ENCODE measurements at places on chromosomes 6 and 20.

DNA sequence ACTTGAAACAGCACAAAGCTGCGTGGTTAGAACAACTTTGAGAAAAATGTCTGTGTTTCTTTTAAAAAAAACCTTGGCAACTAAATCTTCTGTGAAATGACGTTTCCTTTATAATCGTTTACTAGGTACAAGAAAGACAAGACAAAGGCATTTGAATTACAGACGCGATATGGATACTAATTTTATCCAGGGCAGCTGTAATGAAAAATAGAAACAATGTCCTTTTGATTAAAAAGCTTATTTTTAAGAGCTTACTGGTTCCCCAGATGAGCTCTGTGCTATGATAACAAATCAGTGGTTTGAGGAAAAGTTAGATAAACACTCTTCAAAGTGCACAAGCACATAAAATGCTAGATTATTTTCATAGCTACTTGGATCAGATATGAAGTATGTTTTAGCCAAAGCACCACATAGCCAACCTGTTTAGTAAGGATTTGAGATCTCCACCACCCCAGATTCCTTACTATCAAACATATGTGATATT, 1.6 kb upstream of the SYNCRIP start:
- DNase-seq, result no peak

GRCh38 chr20:61500791-61501321, 248.8 kb downstream of the CDH4 start:
- DNase-seq, result no peak

GRCh38 chr6:107636486-107636885, 146.6 kb downstream of the SOBP start:
- DNase-seq, result no peak

DNA sequence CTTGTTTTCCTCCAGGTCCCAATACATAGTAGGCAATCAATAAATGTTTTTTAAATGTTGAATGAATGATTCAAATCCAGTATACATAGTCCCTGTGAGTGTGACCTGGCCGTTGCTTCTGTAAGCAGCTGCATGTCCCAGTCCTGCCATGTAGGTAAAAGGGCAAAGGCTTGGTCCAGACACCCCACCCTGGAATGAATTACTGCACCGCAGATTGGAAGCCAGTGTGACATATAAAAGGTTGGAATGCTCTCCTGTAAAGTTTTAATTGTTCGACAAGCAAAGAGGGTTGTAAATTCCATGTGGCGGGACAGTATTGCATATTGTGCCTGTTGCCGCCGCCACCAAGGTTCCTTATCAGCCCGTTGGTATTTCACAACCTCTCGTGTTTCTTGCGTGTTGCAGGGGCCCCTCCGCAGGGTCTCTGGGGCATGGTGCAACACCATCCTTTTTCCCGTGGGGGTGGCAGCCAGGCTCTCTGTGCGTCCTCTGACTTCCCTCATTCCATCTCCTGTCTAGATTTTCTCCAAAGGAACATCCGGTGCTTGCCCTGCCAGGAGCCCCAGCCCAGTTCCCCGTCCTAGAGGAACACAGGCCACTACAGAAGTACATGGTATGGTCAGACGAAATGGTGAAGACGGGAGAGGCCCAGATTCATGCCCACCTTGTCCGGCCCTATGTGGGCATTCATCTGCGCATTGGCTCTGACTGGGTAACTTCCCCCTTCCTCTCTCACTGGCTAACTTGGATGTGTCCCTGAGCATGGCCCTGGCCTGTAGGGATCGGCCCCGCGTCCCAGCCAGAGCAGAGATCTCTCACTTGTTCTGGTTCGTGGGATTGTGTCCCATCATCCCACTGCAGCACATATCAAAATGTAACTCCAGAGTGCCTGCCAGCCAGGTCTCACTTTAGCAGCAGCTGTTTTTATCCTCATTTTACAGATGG, 20.3 kb downstream of the POFUT1 start:
- DNase-seq, result no peak

GRCh38 chr6:2157441-2158127, 87.8 kb downstream of the GMDS start:
- DNase-seq, result peak; percentile 88

DNA sequence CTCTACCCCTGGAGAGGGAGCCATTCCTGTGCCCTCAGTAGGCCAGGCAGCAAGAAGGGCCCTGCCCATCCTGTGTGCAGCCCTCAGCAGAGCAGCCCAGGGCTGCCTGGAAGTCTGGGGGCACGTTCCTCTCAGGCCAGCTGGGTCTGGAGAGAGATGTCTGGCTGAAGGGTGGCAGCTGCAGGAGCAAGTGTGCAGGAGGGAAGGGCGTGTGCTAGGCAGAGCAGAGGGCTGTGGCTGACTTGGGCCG, 62.7 kb downstream of the NOL4L start:
- no peak for DNase-seq

- DNase-seq, result no peak
These were observed 17.4 kb upstream of the GTSF1L start for GRCh38 chr20:43744151-43744611.

DNA sequence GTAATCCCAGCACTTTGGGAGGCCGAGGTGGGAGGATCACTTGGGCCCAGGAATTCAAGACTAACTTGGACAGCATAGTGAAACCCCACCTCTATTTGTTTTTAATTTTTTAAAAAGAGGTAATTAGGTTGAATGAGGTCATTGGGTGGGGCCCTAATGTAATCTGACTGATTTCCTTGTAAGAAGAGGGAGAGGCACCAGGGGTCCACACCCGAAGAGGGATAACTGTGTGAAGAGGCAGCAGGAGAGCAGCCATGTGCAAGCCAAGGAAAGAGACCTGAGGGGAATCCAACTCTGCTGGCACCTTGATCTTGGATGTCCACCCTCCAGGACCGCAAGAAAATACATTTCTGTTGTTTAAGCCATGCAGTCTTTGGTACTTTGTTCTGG, 63.4 kb downstream of the QRSL1 start:
- no peak for DNase-seq

DNA sequence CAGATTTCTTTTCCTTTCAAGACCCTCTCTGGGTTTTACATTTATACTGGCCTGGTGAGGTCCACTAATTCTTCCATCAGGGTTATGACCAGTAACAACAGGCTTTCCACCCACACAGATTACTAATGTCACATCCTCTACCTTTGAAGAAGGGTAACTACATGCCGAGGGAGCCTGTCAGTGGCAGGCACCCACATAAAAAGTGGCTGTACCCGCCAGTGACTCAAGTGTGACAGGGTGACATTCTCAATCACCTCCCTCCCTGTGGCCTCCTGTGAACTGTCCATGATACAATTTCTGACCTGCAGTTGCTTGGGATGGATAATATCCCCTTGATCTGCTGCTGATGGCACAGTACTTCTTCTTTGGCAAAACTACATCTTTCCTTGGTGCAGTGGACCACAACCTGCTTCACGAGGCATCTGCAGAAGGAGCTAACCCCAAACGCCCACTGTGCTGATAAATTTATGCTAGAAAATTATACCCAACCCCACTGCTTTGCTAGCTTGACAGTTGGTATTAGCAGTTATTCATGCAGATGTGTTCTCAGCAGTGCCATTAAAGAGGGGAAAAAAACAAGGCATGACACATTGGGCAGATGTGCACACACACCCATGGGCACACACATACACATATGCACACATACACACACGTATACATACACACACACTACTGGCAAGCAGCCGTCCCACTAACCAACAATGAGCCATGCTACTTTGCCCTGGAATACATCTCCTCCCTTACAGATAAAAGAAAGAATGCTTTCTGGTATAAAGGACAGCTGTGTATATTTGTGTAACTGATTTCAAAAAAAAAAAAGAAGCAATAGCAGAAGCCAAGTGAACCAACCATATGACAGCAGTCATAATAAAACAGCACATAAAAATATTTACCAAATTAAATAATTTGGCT, 20.8 kb downstream of the GFOD1 start:
- DNase-seq, result no peak

- no peak for DNase-seq
These were observed 999 bp upstream of the EHMT2 start for GRCh38 chr6:31898383-31899011.

DNA sequence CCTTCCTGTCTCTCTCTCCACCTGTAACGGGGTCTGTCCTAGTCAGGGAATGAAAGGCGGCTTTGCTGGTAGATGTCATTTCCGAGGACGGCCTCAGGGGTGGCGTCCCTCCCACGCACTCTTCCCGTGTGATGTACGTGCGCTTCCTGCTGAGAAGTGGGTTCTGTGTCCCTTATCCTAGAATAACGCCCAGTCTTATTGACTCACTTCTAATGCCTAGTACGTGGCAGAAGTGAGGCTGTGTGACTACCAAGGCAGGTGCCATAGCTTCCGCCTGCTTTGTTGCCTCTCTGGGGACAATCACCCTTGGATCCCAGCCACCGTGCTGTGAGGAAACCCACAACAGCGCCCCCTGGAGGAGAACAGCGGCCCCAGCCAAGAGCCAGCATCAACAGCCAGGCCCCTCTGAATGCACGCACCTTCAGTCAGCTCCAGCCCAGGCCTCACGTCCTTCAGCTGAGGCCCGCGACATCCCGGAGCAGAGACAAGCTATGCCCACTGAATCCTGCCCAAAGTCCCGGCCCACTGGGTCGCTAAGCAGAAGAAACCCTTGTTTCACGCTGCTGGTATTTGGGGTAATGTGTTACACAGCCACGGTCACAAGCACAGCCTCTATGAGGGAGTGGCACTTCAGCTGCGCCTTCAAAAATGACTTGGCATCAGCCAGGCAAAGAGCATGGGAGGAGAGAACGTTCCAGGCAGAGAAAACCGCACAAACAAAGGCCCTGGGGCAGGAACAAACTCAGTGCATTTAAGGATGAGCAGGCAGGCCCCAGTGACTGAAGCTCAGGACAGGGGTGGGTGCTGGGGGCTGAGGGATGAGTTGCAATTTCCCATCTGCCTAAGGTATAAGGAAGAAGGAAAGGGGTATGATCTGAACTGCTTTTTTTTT, 224.2 kb downstream of the NFATC2 start:
- DNase-seq, result no peak

DNA sequence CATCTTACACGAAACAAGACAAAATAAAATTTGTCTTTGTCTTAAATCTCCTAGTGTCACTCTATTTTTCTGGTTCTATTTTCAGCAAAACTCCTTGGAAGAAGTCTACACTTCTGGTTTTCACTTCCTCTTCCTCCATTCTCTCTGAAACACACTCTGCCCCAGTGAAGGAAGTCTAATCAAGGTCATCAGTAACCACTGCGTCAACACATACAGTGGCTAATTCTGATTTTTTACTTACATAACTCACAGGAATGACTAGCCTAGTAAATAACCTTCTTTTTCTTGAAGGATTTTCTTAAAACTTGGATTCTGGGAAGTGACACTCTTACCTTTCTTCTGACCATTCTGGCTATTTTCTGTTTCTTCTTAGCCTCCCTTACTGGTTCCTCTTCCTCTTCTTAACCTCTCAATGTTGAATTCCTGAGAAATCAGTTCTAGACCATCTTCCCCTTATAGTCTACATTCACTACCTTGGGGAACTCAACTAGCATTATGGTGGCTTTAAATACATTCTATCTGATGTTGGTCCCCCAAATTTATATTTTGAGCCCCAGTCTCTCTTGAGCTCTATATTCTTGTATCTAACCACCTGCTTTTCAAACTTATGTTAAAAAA, 37.5 kb downstream of the AIG1 start:
- no peak for DNase-seq

GRCh38 chr6:133187657-133188453, 53.3 kb upstream of the EYA4 start:
- DNase-seq, result peak; percentile 49

GRCh38 chr6:35388030-35388429, 45.7 kb downstream of the PPARD start:
- DNase-seq, result no peak

- DNase-seq, result no peak
These were observed 15.7 kb downstream of the BPIFA1 start for GRCh38 chr20:33251496-33251895.

GRCh38 chr6:108750801-108751200, 97.4 kb upstream of the ARMC2 start:
- no peak for DNase-seq

- no peak for DNase-seq
These were observed 6.6 kb upstream of the ANGPT4 start for GRCh38 chr20:922781-923180.

- DNase-seq, result no peak
These were observed 58.8 kb upstream of the CD83 start for GRCh38 chr6:14058735-14059134.

GRCh38 chr20:39036851-39037250, 74.7 kb downstream of the DHX35 start:
- no peak for DNase-seq

DNA sequence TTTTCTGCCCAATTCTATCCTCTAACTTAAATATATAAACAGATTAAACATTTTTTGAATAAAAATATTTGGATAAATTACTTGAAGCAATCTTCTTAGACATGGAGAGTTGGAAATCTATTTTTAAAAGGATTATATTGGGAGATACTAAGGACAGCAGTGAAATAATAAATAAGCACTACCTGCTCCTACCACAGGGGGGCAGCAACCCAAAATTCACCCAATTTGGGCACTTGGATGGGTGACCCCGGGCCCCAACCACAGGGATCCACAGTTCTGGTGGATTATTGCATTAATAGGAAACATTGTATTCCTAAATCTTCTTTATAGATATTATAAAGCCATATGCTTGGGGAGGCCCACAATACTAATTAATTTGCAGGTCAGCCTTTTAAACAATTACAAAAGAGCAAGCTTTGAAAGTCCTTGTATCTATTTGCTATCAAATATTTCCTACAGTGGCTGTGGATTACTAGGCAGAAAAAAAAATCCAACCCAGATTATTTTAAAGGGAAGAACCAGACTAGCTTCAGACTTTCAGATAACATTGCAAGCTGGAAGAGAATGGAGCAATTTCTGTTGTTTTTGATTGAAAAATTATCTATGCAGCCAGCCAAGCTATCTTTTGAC, 66.4 kb upstream of the PDE10A start:
- DNase-seq, result no peak

GRCh38 chr6:23851522-23851921, 274.5 kb upstream of the NRSN1 start:
- DNase-seq, result no peak

- peak; percentile 5 for DNase-seq
These were observed 929 bp downstream of the CDH22 start for GRCh38 chr20:46307139-46307998.

GRCh38 chr6:136236466-136237293, 13.4 kb downstream of the MTFR2 start:
- no peak for DNase-seq

GRCh38 chr6:145143379-145143778, 591.9 kb downstream of the EPM2A start:
- no peak for DNase-seq

- no peak for DNase-seq
These were observed 22.2 kb downstream of the CARMIL1 start for GRCh38 chr6:25301362-25301761.

GRCh38 chr6:5398530-5398929, 137.2 kb downstream of the FARS2 start:
- DNase-seq, result peak; percentile 34

GRCh38 chr6:32177183-32177787, 920 bp upstream of the RNF5 start:
- DNase-seq, result no peak

- DNase-seq, result no peak
These were observed 7.9 kb downstream of the SDC4 start for GRCh38 chr20:45340236-45340847.
